ENCODE measurements at places on chromosomes 12 and 14. TPM values are rescaled to one million over a fixed set of nuclear protein-coding genes. Genes with fewer than 3 reads are reported as not detected.

DNA sequence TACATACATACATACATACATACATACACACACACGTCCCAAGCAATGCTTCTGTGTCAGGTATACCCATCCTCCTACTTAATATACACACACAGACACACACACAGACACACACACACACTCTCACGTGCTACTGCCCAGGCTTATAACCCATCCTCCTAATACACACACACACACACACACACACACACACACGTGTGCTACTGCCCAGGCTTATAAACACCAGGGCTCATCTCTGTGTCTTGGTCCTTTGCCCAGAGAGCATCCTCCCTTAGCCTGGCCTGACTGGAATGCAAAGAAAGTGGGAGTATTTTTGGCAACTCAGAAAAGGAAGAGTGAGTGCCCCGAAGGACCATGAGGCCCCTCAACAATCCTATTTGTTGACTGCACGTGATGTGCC is 129.0 kb downstream of the RBM19 start:
- no peak for DNase-seq

DNA sequence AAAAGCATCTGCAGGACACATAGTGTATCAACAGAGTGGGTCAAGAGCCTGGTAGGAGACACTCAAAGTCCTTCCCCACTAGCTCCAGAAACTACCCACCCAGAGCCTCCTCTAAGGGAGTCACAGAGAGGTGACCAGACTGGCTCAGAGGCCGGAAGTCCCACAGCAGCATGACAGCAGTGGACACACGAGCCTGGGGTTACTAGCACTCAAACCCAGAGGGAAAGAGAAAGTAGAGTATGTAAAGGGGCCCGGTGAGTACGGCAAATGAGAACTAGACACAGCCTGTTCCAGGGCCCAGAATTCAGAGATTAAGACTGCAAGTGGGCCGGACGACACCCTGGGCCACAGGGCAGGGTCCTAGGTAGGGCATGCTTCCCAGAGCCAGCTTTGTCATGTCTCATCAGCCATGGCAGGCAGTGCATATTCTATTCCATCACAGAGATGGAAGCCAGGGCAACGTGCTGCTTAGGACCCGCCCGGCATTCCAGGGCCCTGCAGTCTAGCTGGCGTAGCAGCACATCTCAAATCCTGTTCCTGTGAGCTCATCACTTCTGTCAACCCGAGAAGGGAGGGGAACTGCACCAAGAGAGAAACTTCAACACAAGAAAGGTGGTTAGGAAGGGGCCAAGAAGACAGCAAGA is 4.2 kb downstream of the IFFO1 start:
- DNase-seq: no peak

- no peak for DNase-seq
These were observed 62.7 kb downstream of the RCOR1 start for GRCh38 chr14:102655137-102655536.

DNA sequence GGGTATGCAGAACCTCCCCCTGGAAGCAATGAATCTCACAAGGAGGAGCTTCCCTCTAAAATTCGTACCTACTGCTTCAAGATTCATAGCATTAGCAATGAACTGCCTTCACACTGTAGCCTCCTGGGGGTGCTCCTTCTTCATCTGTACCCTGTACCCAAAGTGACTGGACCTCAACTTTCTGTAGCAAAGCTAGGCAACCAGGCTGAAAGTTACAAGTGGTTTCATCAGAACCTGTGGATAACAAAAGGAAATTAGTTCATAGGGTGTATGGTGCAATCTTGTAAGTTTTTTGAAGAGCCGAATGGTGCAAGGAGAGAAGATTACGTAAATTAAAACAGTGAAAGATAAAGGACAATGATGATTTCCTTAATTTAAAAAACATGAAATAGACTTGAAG is 1541.7 kb upstream of the FLRT2 start:
- DNase-seq: no peak

GRCh38 chr14:78346747-78347146 is 176.6 kb downstream of the NRXN3 start:
- no peak for DNase-seq

The RAD51AP1 gene
- polyA plus RNA-seq: 6.7 TPM

The MBIP gene
- polyA plus RNA-seq: 32.6 TPM

The ZFYVE21 gene
- polyA plus RNA-seq: 47.5 TPM

The SOX5 gene
- polyA plus RNA-seq: 2.7 TPM
